ENCODE measurements at places on chromosomes 12 and 14.

DNA sequence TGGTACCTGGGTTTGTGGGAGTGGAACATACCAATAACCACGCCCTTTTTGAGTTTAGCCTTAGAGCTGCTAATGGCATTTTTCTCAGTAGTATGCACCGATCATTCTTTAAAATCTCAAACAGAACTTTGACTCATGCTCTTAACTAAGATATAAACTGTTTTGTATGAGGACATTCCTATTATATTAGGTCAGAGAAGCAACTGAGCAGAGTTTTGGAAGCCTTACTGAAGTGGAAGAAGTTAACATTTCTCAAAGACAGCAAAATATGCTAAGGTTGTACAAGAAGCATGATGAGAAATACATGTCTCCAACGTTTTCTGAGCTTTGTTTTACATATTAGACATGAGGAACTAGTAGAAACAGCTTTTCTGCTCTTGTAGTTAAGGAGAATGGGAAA is 819.2 kb downstream of the FSCB start:
- no peak for DNase-seq

GRCh38 chr14:67192366-67192765 is 3.1 kb downstream of the GARIN2 start:
- no peak for DNase-seq

DNA sequence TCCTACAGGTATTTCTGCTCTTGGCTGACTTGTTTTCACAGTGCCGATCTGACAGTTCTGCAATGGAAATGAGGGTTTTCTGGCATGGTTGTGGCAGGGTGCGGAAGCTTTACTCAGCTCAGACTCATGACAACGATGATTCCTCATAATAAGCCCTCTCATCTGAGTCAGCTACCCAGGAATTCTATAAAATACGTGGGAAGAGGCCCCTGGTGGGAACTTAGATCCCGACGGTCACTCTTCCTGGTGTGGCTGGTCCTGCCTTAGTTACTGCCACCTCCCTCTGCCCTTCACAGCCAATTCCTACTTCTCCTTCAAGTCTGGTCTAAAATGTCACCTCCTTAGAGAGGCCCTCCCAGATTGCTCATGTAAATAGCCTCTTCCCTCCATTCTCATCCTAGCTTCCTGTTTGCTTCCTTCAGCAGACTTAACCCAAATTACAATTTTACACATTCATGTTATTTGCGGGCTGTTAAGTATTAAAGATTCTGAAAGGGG is 104.2 kb upstream of the MAP1LC3B2 start:
- no peak for DNase-seq

- DNase-seq = no peak
Observed at GRCh38 chr14:78524766-78525165, 354.6 kb downstream of the NRXN3 start.

DNA sequence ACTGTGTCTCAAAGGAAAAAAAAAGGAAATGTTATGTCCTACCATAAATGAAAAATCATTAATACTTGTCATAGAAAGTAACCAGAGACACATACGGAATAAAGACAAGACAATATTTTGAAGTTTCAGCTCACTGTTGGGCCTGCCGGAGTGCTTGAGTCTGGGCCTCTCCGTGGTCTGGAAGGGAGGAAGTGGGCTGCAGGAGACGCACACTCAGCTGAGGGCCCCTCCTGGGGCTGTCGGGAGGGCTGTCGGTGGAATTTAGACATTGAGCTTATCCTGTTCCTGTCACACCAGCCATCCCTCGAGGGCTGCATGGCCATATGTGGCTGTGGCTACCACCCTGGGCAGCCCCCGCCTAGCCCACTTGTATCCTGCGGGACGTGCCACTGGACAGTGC is 80.6 kb downstream of the DDX51 start:
- no peak for DNase-seq

DNA sequence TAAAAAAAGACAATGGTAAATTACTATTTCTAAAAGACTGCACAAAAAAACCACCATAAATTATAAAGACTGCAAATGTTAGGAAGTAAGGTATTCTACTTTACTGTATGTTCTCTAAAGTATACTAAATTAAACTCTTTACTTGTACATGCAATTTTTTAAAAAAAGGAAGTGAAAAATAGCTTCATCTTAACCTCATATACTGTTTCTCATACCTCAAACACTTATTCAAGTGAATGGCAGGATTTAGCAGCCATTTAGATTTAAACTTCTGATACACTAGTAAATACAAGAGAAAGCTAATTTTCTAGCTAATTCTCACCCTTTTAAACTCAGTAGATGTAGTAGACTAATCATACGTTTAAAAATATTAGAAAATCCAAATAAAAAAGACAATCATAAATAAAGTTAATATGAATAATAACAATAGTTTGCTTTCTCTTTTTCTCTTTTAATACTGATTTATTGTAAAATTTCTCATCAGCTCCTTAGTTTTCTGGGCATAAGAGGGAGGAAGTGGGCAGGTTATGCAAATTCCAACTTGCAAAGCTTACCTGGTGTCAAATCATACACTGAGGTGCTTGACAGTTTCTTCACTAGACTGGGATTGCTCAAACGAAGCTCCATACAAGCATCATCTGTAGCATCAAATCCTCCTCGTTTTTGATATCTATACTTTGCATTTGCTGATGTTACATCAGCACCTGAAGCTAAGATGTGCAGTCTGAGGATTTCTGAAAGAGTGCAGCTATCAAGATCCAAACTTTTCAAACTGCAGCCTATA is 71.0 kb upstream of the CFL2 start:
- no peak for DNase-seq

DNA sequence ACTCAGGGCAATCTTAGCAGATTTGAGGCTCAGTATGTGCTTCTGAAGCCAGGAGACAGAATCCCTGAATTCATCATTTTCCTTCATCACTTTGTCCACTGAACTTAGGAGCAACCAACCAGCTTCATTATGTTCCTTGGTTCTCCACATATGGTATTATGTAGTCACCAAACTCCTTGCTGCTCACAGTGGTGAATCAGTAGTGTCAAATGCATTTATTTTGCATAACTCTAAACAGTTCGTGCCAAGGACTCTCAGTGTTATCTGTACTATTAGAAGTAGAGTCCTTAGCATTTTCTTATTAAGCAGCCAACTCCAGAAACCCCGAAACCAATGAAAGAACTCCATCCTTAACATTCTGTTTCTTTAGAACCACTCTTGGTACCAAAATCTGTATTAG is 466.9 kb upstream of the RGS6 start:
- no peak for DNase-seq

- DNase-seq = no peak
Observed at GRCh38 chr14:101417434-101417833, 143.9 kb upstream of the DIO3 start.

GRCh38 chr12:66152732-66153131 is 17.1 kb downstream of the TMBIM4 start:
- DNase-seq = no peak

DNA sequence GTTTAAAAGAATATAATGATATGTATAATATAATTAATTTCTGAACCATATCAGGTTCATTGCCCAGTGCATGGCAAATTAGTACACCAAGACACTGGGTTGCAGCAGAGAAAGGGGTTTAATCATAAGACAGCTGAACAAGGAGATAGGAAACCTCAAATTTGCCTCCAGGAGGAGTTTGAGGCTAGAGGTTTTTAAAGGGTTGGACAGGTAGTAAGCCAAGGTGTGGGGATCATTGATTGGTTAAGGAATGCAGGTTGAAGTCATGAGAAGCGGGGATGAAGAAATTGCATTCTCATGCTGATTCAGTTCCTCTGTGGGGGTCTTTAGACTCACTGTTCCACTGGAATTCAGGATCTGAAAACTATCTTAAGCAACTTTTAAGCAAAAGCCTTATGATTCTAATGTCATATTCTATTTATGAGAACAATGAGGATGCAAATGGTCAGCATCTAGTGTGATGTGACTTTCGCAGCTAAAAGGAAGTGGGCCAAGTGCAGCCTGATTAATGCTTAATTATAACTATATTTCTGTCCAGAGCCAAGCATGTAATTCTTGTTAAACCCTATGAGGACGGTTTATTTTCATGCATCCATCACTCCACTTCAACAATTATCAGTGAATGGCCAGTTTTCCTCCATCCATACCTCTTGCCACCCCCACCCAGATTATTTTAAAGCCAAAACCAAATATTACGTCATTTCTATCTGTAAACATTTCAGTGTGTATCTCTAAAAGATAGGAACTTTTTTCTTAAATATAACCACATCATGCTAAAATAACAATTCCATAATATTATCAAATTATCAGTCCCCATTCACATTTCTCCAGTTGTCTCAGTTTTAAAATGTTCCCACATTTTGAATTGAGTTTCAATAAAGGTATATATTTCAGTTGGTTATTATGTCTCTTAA is 14.9 kb downstream of the RNF212B start:
- no peak for DNase-seq

DNA sequence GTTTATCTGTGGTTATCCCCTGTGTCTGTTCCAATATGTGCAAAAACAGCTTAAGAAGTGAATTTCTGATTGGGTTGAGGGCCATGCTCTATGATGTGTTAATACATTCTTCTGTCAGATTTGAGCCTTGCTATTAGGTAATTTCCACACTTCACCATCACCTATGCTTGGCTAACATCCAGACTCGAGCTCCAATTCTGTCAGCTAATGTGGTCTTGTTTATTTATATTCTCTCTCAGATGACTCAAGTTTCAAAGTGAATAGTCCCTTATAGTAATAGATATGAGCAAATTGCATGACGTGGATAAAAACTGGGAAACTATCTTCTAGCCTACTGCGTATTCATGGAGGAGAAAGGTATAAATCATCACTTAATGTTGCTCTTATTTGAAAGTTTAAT is 451.3 kb downstream of the SNAPC1 start:
- DNase-seq = no peak

DNA sequence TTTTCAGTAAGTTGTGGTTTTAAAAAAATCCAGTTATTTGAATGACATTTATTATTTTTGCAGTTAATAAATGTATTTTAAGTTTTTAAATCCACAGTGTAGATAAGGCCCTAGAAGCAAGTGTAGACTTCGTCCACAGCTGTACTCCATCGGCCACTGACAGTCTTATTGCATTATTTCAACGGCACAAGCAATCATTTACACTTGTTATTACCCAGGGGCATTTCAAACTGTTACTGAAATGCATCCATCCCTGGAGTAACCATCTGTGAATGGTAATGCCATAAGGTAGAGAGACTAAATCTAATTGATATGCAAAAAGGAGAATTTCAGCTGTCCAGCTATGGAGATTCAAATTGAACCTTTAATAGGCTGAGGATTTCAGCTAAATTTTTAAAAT is 48.4 kb downstream of the BICD1 start:
- DNase-seq = peak; percentile 54

- DNase-seq = no peak
Observed at GRCh38 chr14:67549734-67550133, 16.6 kb downstream of the PLEKHH1 start.

- DNase-seq = peak; percentile 50
Observed at GRCh38 chr14:103401223-103402214, 16.3 kb downstream of the MARK3 start.

DNA sequence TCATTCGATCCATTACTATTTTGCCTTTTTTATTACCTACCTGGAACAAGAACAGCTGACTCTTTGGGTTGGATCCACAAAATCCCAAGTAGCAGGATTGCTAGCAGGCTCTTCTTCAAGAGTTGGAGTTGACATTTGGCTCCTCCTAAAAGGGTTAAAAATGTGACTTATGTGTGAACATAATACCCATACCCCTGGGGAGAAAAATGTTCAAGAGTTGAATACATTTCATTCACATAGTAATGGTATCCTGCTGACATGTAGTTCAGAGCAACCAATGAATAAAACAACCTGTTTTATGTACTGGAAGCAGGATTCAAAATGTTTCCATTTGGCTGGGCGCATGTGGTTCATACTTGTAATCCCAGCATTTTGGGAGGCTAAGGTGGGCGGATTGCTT is 264.7 kb downstream of the MED13L start:
- DNase-seq = no peak

DNA sequence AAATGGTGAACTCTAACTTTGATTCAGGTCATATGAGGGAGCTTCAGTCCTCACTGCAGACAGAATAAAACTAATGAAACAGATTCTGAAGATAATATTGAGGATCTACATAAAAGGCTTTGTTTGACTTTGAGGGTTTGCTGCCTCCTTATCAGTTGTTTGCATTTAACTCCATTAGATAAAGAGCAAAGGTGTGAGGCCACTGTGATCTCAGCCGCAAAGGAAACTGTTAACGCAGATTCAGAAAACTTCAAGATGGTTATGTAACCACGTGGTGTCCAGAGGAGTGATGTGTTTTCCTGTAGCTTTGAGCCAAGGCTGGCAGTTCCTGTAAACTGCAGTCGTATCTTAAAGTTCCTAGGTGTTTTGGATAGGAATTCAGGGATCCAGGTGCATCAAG is 67.8 kb downstream of the METTL25 start:
- no peak for DNase-seq

DNA sequence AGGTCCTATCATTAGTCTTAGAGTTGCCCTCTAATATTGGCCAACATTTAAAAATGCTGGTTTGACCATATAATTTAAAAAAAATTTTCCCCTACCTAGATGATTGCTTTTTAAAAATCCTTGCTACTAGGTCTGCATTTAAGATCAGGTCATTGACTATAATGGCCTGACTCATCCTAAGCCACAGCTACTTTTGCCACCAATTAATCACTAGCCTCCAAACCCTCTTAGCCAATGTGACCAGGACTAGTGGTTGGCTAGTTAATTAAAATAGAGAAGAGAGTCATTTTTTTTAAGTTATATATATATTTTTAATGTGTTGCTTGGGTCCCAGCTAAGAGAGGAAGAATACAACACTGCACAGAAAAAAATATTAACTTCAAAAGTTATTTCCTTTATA is 57.5 kb downstream of the SOS2 start:
- no peak for DNase-seq

- DNase-seq = no peak
Observed at GRCh38 chr12:66599816-66600215, 79.1 kb downstream of the GRIP1 start.

GRCh38 chr12:109783965-109784244 is 49.3 kb downstream of the TRPV4 start:
- no peak for DNase-seq

DNA sequence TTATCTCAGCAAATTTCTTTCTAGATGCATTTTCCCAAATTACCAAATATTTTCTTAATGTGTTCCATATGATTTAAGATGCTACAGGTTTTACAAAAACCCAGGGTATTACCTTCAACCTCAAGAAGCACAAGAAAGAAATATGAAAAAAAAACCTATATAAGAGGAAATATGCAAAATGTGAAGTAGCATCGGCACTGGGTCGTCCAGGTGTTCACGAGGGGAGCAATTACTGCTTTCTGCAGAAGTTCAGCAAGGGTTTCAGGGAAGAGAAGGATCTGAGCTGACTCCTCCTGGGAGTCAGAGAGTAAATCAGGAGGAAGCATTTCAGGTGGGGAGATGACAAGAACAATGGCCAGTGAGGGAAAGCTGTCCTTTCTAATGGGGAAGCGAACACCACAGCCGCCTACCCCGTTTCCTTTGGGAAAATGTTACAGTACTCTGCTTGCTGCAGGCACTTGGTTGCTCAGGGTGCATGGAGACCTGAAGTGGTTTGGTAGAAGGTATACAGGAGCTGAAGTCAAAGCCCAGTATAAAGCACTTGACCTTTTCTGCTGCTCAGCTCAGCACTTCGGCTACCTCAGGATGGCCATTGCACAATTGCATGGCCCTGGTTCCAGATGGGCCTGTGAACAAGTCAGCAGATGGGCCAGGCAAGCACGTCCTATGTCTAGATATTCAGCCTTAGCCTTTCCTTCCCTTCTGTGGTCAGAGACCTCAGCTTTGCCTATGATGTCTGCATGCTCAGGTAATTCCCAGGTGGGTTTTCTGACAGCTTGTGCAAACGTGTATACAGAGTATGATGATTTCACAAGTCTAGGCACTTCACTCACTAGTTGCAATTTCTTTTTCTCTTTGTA is 155.6 kb downstream of the PAX9 start:
- DNase-seq = no peak
